ENCODE measurements at places on chromosomes 3 and 15.

DNA sequence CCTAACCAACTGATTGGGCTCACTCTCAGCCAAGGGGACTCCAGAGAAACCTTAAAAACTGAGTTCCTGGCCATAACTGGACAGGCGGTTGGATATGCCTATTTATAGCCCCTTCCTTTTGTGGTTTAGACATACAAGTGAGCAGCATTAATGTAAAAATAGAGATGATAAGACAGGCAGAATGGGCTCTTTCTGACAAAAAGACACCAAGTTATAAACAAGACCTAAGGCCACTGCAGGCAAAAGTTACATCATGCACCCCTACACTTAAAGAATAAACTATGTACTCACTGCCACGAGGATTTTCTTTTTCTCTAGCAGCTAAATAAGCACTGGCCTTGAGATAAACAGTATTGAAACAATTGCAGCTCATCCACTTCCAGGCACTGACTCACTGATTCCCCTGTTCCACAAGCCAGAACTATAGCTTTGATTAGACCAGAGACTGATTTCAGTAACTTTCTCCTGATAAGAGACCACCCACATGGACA, 30.1 kb downstream of the SUCNR1 start:
- no peak for DNase-seq

GRCh38 chr3:66354001-66354400, 133.2 kb downstream of the SLC25A26 start:
- DNase-seq: no peak

- DNase-seq: no peak
Measured at GRCh38 chr3:100335434-100335833, 877 bp downstream of the NIT2 start.

- DNase-seq: no peak
Measured at GRCh38 chr3:13023971-13024764, 49.1 kb downstream of the IQSEC1 start.

GRCh38 chr3:51362476-51362875, 22.6 kb upstream of the MANF start:
- no peak for DNase-seq

DNA sequence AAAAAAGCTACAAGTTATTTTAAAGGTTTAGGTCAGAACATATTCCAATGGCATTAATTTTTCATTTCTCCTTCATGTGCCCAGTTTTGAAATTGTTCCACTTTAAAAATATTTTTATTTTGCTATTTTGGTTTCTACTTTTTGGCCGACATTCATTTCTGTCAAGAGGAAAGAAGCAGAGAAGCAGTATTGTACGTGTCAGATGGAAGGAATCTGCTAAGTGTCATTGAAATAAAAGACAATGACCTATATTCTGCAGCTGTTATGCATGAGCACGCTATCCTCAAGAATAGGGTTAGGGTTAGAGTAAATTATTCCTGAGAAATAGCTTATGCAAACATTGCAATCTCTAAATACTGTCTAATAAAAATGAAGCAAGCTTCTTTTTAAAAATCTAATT, 941.7 kb downstream of the TUSC7 start:
- DNase-seq: no peak

DNA sequence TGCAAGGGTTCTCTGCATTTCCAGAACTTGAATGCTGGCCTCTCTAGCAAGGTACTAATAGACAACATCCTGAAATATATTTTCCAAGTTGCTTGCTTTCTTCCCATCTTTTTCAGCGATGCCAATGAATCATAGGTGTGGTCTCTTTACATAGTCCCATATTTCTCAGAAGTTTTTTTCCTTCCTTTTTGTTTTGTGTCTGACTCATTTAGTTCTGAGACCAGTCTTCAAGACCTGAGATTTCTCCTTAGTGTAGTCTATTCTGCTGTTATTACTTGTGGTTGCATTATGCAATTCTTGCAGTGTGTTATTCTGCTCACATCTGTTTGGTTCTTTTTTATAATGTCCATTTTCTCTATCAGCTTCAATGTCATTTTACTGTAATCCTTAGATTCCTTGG, 1265.0 kb upstream of the ALCAM start:
- no peak for DNase-seq

GRCh38 chr3:177944228-177944661, 592.0 kb upstream of the KCNMB2 start:
- DNase-seq: no peak

GRCh38 chr3:52333869-52334557, 17.9 kb downstream of the DNAH1 start:
- DNase-seq: no peak

Data from cortex of kidney (tissue), 1 donor.